ENCODE measurements at places on chromosomes 16 and 17.

DNA sequence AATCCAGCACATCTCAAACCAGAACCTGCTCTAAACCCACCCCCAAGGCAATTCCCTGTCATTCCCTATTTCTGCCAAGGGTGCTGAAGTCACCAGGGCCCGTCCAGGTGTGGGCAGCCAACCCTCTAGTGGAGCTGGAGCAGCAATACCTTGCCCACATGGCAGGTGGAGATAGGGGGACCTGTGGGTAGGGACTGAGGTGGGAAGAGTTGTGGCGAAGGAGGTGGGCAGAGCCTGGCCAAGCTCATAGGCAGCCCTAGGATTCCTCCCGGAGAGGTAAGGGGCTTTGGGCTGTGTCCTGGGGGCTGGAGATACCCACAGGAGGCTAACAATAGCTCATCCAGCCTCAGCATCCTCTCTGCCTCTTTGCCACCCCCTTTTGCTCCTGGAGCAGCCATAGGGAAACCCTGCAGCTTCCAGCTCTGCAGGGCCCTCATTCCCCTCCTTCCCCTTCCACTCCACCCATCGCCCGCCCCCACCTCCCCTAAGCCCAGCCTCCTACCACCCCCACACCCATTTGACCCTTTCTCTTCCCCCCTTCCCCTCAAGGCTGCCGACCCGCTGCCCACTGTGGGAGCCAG lies 30.4 kb upstream of the CRHR1 start:
- DNase-seq: no peak

DNA sequence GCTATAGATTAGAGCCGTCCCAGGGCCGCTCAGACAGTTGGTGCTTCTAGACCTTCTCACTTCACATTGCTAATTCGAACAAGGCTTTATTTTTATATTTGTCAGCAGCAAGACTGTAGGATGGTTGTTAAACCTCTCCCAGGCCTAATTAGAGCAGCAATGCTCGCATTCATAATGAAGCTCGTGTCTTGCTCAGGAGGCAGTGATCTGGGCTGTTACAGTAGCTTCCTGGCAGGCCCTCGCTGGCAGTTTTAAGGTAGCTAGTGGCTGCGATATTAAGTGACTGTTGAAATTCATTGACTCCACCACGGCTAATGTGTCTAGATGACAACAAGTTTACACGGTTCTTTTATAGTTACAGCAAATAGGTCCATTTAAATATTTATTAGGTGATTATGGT lies 23.2 kb upstream of the ANKFN1 start:
- no peak for DNase-seq

DNA sequence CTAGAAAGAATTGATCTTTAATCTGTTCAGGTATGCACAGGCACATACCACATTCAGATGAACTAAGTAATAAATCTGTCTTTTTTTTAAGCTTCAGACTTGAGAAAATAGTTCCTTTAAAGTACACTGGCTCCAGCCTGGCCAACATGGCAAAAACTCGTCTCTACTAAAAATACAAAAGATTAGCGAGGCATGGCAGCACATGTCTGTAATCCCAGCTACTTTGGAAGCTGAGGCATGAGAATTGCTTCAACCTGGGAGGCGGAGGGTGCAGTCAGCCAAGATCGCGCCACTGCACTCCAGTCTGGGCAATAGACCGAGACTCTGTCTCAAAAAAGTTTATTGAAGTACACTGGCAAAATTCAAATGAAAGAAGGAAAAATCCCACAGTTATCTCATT lies 111.0 kb upstream of the NETO2 start:
- no peak for DNase-seq

DNA sequence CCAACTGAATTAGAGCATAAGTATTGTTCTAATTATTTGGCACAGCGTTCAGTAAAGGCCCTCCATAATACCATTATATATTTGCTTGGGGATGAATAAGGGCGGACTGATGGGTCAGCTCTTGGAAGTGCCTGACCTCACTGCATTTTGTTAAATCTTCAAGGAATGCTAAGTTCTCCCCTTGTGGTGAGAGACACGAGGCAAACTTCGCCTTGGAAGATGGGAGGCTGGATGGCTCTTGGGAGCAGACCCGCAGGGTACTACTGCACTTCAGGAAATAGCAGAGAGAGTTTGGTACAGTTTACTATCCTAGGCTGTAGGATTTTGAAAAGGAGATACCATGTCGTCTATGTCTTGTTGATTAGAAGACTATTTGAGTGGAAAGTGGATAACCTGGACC lies 87.0 kb upstream of the RPRML start:
- DNase-seq: no peak

DNA sequence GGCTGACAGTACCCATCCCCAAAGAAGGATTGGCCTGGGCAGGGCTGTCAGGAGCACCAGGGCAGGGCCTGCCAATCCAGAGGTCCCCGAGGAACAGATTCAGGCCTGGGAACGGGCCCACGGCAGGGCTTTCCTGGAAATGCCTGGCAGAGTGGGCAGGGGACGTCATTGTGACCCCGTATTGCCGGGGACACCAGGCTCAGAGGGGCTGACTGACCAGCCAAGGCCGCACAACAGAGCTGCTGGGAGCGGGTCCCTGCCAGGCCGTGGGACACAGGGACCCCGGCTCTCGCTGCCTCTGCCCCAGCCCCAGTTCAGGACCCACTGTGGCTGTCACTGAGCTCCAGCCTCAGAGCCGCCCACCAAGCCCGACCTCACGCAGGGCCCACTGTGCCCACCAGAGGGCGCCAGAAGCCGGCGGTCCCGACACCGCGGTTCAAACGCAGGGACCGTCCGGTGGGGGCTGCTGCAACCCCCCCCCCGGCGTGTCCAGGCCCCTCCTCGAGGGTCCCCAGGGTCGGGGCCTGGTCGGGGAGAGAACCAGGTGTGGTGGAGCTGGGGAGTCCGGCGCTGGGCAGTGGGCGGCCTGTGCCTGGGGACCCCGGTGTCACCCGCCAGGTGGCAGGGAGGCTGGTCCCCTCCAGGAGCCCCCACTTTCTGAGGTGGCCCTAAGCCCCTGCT lies 15.2 kb upstream of the SSTR5 start:
- DNase-seq: peak; percentile 42

GRCh38 chr17:40134184-40134583 lies 6.2 kb upstream of the CASC3 start:
- DNase-seq: no peak

- DNase-seq: no peak
Measured at GRCh38 chr17:80663781-80664206, 119.2 kb downstream of the RPTOR start.

DNA sequence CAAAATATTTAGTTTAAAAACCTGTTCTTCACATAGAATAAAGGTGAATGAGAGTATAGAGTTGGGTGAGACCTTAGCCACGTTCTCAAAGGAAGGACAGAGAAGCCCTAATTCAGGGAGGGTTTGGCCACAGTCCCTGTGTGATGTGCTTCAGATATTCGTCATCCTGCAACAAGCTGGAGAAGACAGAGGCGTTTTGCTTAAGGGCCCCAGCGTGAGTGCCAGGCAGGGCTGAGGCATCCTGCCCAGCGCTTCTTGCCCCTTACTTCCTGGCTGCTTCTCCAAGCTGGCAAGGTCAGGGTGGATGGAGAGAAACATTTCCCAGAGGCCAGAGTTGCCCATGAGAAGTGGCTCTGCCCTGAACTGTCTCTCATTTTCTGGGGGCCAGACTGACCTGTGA lies 46.9 kb downstream of the AXIN2 start:
- no peak for DNase-seq

GRCh38 chr16:4333308-4333638 lies 17.4 kb downstream of the GLIS2 start:
- no peak for DNase-seq

DNA sequence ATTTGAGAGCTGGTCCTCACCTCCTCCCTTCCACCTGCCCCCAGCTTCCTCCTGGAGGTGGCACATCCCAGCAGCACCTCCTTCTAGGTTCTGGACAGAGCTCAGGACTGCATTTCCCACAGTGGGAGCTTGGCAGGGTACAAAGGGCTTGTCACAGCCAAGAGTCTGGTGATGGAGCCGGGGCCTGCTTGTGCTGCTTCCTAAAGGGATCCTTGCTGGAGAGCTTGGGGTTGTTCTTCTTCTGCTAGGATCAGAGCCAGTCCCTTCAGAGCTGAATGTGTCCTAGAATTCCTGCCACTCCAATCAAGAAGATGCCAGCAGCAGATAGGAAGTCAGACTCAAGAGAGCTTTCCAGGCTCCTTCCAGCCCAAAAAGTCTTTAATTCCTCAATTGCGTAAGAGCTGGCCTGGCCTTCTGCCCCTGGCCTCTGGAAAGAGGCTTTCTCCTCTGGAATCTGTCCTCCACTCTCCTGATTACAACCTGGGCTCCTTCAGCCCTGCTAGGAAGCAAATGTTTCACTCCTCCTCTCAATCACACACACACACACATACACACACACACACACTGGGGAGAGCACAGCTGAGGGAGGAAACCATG lies 4.4 kb downstream of the CD300E start:
- no peak for DNase-seq

DNA sequence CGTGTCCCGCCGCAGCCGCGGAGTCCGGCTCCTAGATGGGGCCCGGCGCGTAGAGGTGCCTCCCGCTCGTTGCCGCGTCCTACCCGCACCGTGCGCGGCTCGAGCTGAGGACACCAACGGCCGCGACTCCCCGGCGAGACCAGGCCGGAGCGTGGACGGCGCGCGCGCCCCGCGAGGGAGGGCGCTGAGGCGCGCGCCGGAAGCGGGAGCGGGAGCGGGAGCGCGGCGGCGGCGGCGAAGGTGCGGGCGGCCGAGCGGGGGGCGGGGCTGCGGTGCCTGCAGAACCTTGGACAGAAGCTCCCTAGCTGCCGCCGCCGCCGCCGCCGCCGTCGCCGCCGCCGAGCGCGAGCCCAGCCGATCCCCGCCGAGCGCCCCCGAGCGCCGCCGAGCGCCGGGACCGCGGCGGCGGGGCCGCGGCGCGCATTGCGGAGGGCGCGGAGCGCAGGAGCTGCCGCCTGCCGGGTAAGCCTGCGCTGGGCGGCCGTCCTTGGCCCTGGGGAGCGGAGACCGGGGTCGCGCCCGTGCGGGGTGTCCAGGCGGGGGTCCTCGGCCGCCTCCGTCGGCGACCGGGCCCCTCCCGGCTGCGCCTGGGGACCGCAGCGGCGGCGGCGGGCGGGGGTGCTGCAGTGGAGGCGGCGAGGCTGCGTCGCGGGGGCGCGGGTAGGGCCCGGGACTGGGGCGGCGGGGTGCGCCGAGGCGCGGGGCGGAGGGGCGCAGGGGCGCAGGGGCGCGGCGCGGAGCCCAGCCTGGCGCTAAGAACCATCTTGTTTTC lies at the start of gene CDK5R1:
Gene CDK5R1, plus strand, starts transcription at position 293 of the 772 bp plus-strand sequence. CDS start 628 bp downstream, outside the sequence.
- DNase-seq: no peak

DNA sequence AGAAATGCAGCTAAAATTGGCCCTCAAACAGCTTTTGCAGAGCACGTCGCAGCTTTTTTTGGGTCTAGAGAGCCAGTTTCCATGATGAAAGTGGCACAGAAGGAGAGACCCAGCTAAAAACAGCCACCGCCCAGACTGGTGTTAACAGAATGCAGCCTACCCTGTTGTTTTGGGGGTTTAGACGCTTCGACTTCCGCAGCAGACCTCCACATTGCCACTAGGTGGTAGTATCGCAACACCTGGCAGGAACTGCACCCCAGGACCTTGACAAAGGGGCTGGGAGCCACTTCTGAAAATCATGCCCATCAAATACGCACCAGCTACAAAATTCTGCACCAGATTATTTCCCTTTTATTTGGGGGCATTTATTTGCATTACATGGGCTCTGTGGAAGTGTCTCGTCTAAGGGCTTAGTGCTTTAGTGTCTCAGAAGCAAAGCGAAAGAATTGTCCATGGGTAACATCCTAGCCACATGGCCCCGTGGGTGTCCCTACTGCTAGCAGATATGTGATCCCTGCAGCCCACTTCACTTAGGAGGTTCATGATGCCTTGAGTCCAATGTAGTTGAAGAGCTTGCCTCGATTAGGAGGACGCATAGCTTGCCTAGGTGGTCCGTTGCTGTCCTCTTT lies 167.1 kb downstream of the HAPSTR1 start:
- no peak for DNase-seq

- DNase-seq: no peak
Measured at GRCh38 chr17:41406205-41406604, 8.8 kb upstream of the KRT31 start.

GRCh38 chr17:13107676-13108235 lies 89.9 kb upstream of the ELAC2 start:
- no peak for DNase-seq

DNA sequence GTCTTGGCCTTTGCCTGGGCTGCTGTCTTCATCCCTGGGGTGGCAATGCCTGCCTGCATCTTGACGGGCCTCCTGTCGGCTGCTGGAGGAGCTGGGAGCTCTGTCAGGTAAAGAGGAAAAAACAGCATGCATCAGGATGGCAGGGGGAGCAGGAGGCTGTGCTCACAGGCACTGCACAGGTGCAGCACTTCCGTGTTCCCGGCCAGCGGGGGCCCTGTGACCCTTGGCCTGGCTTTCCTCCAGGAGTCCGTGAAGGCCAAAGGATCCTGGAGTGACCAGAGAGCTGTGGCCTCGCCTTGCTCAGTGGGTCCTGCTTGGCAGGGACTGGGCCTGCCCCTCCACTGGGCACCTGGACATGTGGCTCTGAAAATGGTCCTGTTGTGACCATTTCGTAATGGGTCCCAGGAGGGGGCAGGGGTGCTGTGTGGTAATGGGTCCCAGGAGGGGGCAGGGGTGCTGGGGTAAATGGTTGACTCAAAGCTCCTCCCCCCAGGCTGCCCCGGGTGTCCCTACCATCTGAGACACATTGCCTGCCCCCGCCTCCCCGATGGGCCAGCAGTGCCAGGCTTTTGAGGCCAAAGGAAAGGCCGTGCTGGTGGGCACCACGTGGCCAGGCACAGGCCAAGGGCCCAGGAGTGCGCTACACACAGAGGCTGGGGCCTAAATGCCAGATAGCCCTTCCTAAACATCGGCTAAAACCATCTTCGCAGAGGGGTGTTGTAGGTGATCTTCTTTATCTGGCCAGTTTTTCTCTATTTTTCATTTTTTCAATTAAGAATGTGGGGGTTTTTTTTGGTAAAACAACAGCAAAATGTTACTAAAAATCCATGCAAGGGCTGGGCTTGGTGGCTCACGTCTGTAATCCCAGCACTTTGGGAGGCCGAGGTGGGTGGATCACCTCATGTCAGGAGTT lies 4.0 kb upstream of the FASN start:
- no peak for DNase-seq

DNA sequence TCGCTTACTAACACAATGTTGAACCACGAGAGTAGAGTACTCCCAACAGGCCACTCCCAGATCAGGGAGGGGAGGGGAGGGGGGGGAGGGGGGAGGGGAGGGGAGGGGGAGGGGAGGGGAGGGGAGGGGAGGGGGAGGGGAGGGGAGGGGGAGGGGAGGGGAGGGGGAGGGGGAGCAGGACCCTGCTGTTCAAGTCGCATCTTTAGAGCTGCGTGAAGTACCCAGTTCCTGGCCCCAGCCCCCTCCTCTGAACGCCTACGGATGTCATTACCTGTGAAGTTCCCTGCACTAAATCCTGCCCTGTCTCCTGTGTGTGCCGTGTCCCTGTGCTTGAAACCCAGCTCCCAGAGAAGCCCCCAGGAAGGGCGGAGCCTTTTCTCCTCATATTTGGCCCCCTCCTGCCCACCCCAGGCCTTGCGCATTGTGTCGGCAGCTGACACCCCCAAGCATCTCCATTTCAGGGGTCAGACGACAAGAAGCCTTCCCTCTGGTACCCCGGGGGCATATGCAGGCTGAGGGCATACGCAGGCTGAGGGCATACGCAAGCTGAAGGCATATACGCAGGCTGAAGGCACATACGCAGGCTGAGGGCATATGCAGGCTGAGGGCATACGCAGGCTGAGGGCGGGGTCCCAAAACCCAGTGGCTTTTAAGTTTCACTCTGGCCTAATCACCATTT lies 330.2 kb downstream of the C16orf95 start:
- DNase-seq: no peak

- DNase-seq: no peak
Measured at GRCh38 chr16:8552487-8553221, 37.7 kb downstream of the TMEM114 start.
